T-cell (primary cell): ENCODE measurements at places on chromosomes 16 and 17.

DNA sequence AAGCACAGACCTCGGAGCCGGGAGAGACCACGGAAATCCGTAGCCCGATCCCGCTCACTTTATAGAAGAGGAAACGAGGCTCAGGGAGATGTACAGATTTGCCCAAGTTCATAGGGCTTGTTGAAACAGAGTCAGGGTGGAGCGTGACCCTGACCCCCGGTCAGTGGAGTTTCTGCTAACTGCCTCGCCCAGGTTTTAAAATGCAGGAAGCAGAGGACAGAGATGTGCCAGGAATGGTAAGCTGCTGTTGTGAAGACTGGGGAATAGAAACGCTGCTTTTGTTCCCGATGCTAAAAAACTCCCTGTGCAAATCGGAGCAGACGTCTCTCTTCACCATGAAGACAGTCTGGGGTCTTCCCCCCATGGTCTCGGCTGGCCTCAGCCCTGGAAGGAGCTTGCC, 403.0 kb downstream of the SEC14L1 start:
- DNase-seq: no peak

GRCh38 chr17:79006046-79006445, 3.5 kb downstream of the CANT1 start:
- no peak for DNase-seq

DNA sequence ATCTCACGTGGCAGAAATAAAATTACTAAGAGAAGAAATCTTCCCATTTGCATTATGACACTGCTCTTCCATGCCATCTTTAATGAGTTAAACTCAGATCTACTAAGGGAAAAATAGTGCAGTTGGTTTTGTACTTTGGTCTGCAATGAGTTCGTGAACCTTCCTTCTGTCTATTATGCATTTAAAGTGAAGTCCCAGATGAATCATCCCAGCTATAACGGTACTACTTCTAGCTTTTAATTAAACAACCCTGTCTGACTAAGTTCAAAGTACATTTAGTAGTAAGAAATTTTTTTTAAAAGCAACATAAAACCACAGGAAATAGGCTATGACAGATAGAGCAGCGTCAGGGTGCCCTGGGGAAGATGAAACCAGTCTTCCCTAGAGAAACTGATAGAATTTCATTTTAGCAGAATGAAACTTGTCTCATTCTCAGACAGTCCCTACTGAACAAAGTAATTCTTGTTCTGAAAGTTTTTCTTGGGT, 1.8 kb downstream of the TMIGD1 start:
- peak; percentile 30 for DNase-seq

GRCh38 chr16:84787263-84787622, 32.5 kb upstream of the CRISPLD2 start:
- DNase-seq: no peak

DNA sequence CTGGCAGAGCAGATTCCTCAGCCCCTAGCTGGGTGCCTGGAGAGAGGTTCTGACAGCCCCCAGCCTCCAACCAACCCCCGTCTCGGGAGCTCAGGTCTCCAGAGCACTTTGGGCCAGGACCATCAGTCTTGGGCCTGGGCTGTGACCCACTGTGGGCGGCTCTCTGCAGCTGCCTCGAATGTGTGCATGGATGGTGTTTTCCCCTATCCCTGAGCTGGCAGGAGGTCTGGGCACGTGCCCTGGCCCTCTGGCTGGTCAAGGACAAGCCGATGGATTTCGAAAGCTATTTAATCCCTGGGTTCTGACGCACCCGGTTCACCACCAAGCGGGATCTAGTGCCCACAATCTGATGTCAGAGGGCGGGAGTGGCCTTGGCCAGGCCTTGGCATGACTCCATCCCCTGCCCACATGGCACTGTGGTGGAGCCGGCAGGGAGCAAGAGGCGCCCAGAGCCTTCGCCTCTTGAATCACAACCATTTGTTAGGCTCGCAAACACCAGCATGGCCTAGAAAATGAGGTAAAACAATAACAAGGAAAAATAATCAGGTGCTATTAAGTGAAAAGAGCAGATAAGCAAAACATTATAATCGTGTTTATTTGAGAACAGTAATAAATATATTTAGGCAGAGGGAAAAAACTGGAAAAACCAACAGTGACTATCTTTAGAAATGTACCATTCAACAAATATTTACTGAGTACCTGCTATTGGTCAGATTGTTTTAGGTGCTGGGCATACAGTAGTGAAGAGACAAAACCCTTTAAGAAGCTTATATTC, 69.3 kb upstream of the TOB1 start:
- no peak for DNase-seq

DNA sequence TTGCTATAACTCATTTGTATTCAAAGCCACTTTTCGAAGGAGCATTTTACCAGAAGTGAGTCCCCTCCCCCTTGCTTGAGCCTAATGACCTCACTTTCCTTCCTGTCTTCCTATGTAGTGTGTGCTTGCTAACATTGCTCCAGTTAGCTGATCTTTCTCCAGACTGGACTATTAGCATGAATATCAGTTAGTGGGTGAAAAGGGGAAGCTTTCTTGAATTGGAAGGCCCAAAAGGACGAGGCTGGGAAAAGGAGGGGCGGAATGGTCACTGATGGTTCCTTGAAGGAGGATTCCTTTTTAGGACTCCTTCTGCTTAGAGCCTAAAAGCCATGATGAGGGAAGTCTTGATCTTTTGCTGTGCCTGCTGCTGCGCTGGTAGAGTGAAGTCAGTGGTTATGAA, 11.9 kb downstream of the MAP3K3 start:
- no peak for DNase-seq

- DNase-seq: no peak
Measured at GRCh38 chr17:79414063-79414792, 196.6 kb downstream of the RBFOX3 start.

- DNase-seq: no peak
Measured at GRCh38 chr16:13425836-13426235, 494.1 kb upstream of the ERCC4 start.
